ENCODE measurements at places on chromosomes 5 and 9.

- peak; percentile 72 for DNase-seq
Measured at GRCh38 chr5:78747705-78748359, 99.3 kb upstream of the LHFPL2 start.

- DNase-seq, result peak; percentile 18
Measured at GRCh38 chr9:70427161-70427945, 12.9 kb upstream of the KLF9 start.

DNA sequence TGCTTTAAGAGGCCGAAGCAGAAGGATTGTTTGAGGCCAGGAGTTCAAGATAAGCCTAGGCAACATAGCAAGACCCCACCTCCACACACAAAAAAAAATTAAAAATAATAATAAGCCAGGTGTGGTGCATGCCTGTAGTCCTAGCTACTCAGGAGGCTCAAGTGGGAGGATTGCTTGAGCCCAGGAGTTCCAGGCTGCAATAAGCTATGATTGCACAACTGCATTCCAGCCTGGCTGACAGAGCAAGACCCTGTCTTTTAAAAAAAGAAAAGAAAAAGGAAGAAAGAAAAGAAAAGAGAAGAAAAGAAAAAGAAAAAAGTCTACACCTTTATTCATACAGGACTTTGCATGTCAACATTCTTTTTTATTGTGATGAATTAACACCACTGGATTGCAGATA, 2125.8 kb downstream of the MAT2B start:
- no peak for DNase-seq

DNA sequence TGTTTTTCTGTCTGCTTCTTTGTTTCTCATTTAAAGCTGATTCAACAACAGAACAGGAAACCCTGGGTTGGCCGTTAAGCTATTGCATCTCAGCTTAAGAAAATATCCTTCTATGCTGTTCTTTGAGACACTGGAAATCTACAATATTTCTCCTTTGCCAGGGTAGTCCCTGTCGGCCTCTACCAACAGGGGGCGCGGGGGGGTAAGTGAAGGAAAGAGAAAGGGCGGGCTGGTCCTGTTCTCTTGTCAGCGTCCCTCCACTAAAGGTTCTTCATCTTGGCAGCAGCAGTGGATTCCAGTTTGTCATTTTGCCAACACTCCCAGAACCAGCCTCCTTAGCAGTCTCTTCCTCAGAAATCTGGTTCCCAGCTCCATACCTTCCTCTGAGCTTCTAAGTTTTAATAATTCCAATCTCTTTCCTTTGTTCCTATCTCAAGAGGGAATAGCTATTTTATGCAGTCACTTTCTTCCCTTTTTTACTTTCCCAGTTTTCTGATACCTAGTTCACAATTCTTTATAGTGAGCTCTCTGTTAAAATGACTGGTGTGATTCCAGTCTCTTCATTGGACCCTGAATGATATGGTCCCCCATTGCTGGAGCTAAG, 222.3 kb downstream of the GLIS3 start:
- DNase-seq, result peak; percentile 82

DNA sequence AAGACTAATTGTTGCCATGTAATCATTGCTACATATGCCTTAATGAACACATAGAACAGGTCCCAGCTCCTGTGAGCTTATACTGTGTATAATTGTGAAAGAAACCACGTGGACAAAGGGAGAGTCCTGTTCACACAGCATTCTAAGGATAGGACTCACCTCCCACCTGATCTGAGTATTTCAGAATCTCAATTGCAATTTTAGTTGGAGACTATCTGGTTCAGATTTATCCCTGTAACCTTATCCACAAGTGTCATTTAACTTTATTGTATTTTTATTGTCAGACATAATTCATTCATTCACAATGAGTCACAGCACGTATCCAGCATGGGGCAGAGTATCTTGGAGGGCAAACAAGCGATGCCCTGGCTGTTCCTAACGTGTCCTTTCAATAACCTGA, 448.3 kb downstream of the NTRK2 start:
- DNase-seq, result no peak

GRCh38 chr5:111337133-111337532, 112.9 kb downstream of the CAMK4 start:
- DNase-seq, result no peak

GRCh38 chr5:34928267-34928666, 1.1 kb upstream of the DNAJC21 start:
- DNase-seq, result no peak

- no peak for DNase-seq
Measured at GRCh38 chr5:83374547-83374946, 97.0 kb upstream of the VCAN start.

DNA sequence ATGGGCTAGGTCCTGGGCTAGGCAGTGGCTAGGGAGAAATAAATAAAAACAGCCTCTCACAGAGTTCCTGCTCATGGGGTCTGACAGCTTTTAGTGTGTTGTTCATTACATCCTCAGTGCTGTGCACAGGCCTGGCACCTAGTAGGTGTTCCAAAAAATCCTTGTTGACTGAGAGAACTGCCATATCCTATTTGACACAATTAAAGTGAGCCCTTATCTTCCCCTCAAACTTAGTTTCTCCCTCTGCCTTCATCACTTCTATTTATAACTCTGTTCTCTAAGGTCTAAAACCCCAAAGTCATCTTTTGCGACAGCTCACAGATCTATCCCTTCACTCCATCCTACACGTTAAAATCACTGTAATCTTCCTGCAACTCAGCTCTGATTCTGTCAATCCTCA, 549.1 kb upstream of the DAP start:
- no peak for DNase-seq
